ENCODE measurements at places on chromosomes 1 and 21. TPM values are rescaled to one million over a fixed set of nuclear protein-coding genes. Genes with fewer than 3 reads are reported as not detected.

Gene MAP3K7CL
- total RNA-seq, result 2.0 TPM

Gene ANKRD34A
- total RNA-seq, result under 0.01 TPM

DNA sequence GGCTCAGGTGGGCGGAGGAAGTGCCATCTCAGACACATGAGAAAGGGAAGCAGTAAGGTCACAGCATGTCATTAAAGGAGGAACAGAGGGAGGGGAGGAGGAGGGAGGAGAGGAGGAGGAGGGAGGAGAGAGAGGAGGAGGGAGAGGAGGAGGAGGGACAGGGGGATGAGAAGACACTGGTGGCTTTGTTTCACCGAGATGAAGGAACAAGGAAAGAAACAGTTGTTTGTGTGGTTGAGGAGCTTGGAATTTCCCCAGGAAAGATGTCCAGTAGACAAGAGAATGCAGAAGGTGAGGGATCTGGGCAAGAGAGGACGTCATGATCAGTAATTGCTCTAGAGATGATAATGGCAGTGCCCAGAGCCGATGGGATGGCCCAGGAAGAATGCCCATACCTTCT, 97.7 kb downstream of the AJAP1 start:
- no peak for DNase-seq

DNA sequence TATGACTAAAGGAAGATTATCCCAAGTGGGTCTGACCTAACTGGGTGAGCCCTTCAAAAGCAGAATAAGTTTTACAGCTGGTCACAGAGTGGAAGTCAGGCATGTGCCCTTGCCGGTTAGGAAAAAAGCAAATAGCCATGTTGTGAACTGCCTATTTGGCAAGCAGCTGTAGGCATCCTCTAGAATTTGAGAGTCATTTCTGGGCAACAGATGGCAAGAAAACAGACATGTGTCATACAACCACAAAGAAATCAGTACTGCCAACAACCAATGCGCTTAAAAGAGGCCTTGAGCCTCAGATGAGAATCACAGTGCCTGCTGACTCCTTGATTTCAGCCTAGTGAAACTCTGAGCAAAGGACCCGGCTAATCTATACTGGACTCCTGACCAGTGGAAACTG, 26.8 kb downstream of the LRRC53 start:
- no peak for DNase-seq

GRCh38 chr1:195450794-195451193, 1157.4 kb downstream of the KCNT2 start:
- DNase-seq, result no peak

GRCh38 chr1:182587666-182588499, 1.2 kb downstream of the RNASEL start:
- DNase-seq, result no peak

- no peak for DNase-seq
These were observed 80.9 kb upstream of the SYT6 start for GRCh38 chr1:114234408-114235124.

Gene GCSAML
- total RNA-seq, result not detected

Gene SLFNL1
- 0.25 TPM for total RNA-seq

Gene SLC16A1
- total RNA-seq, result 51.2 TPM

DNA sequence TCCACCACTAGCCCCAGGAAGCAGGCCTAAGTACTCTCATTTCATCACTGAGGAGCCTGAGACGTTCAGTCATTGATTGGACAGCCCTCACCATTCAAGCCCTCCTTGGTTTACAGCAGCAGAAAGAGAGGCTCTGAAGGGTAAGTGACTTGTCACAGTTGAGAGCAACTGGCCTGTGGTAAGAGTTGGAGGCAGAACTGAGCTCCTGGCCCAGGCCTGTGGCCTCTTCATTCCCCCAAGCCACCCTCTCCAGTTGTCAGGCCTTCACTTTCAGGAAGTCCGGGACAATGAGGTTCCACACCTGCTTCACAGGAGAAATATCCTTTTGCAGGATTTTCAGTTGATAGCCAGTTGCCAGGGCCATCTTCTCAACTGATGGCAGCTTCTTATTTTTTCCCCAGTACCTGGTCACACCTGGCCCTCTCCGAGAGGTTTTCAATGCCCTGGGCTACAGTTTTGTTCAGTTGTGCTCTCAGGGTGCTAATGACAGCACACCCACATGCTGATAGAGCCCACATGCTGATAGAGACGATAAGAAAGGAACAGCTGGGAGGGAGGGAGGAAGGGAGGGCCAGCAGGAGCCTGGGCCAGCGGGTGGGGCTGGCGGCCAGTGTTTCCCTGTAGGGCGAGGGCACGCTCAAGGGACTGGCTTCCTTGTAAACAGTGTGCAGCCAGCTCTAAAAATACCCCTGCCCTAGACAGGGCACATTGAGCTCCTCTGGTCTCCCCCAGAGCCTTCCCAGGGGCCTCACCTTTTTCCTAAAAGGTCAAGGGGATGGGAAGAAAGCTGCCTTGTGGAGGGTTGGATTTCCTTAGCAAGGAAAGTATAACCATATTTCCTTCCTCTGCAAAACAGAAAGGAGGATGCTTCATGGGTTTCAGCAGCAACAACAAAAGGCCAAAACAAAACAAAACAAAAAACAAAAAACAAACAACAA, 112.7 kb upstream of the JUN start:
- no peak for DNase-seq

- no peak for DNase-seq
These were observed 135.7 kb downstream of the ROR1 start for GRCh38 chr1:63909526-63909925.

All from dermis microvascular lymphatic vessel endothelial cell (primary cell).